ENCODE measurements at places on chromosomes 13 and 19.

GRCh38 chr13:28679628-28680027 is 20.7 kb downstream of the POMP start:
- DNase-seq, result no peak

DNA sequence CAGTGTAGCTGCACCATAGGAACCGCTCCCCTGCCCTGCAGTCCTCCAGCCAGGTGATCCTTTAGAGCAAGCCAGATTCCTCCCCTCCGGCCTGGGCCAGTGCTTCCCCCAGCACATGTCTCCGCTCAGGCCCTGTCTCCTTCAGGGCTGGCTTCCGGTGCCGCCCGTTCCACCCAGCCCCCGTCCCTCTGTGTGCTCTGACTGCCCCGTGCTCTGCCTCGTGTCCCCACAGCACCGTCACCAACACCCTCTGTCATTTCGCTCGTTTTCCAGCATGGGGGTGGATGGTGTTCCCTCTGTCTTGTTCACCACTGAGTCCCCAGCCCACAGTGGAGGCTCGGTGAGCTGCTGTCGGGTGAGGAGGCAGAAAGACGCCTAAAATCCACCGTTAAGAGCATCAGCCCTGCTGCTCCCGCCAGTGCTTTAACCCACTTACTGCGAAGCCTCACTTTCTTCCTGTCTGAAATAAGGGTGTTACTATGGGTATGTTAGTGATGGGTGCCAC is 54.5 kb downstream of the TSSK6 start:
- DNase-seq, result peak; percentile 55

DNA sequence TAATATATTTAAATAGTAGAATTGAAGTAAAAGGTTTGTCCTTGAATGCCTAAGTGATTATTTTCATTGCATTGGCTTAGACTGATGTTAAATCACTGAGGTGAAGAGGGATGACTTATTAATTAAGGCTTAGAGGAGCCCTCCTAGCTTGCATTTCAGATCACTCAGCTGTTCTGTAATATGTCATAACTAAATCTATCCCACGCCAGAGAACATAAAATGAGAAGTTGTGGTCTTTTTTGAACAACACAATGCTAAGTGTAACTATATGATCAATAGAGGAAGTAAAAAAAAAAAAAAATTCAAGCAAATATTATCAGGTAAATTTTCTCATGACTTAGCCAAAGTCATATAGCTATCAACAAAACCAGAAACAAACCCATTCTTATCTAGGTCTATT is 752.2 kb downstream of the GPC5 start:
- DNase-seq, result no peak

DNA sequence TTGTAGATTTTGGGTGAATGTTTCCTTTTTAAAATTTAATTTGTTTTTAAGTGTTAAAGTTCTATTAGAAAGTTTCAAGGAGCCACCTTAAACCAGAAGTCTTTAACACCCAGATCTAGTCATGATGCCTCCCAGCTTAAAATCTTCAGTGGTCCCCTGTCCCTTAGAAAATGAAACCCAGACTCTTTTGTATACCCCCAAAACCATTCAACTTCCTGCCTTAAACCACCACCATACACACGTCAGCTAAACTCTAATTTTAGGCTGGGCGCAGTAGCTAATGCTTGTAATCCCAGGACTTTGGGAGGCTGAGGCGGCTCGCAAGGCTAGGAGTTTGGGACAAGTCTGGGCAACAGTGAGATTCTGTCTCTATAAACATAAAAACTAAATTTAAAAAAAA is 37.9 kb downstream of the N4BP2L1 start:
- DNase-seq, result no peak

DNA sequence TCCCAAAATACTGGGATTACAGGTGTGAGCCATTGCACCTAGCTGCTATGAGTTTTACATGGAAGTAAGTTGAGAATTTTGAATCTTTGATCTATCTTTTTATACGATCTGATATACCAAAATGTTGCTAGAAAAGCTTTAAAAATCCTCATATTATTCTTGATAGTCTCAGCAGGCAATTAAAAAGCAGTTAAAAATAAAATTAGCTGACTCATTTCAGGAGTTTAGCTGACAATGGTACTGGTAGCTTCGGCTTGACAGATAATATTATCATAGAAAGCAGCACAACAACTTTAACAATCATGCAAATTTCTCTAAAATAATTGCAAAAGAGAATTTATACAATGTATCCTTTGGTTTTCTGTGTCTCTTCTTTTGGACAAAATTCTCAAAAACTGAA is 9.6 kb upstream of the FOXO1 start:
- no peak for DNase-seq

GRCh38 chr13:44498969-44499368 is 77.2 kb downstream of the TSC22D1 start:
- DNase-seq, result no peak

DNA sequence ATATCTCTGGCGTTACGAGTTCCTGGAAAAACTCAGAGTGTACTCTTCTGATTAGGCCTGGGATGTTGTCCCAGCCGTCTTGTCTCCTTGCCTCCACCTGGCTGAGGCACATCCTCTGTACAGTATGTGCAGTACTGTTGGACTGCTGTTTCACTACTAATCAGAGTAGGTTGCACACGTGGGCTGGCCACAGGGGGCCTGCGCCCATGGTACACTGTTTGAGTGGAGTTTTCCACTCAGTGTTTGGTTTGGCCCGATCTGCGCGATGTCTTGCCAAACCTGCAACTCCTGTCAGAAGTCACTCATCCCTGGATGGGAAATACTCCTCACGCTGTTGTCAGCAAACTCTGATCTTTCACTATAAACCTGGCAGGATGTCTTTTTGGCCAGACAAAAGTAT is 189.6 kb upstream of the CSNK1A1L start:
- no peak for DNase-seq

DNA sequence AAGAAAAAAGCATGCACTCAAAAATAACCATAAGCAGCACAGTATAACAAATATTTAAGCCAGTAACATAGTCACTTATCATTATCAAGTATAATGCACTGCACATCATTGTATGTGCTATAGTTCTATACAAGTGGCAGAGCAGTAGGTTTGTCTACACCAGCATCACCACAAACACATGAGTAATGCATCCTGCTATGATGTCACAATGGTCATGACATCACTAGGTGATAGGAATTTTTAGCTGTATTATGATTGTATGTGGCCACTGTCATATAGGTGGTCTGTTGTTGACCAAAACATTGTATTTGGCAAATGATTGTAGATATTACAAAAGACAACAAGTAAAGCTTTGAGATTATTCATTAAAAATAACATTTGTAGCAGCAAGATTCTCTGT is 860.7 kb upstream of the GPC6 start:
- DNase-seq, result no peak

Measured in stimulated activated CD4-positive, alpha-beta T cell treated with anti-CD3 and anti-CD28 coated beads, Interleukin-12 subunit alpha, Interleukin-12 subunit beta, amount 100 ng/mL, for 4 hours (primary cell).